Germinal center (tissue), 1 donor: ENCODE measurements at places on chromosomes 2 and 18.

GRCh38 chr2:676647-677055 lies 555 bp downstream of the TMEM18 start:
- peak; percentile 95 for DNase-seq

DNA sequence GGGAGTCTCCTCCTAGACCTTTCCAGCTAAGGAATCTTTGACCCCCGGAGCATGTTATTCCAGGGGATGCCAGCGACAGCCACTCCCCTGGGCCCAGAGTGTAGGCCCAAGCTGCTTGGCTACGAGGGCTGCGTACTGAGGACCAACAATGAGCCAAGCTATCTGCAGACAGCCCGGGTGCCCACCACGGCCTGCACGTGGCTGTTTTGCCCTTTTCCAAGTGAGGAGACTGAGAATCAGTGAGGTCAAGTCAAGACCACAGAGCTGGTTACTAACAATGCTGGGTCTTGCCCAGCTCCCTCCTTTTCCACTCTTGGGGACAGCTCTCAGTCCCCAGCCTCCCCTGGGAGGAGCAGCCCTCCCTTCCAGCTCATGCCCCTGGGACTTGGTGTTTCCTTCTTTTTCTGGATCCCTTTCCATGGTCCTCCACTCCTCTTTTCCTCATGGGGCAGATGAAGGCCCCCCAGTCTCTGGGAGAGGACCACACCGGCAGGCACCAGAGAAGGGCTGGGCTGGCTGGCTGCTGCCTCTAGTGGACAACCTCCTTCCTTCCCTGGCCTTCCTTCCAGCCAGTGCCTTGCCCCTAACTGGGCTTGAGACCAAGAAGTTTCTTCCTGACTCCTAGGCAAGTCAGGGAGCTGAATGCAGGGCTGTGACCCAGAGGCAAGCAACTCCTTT lies 550 bp upstream of the MALL start:
- DNase-seq = no peak

GRCh38 chr2:230983566-230983965 lies 12.4 kb upstream of the SPATA3 start:
- no peak for DNase-seq

DNA sequence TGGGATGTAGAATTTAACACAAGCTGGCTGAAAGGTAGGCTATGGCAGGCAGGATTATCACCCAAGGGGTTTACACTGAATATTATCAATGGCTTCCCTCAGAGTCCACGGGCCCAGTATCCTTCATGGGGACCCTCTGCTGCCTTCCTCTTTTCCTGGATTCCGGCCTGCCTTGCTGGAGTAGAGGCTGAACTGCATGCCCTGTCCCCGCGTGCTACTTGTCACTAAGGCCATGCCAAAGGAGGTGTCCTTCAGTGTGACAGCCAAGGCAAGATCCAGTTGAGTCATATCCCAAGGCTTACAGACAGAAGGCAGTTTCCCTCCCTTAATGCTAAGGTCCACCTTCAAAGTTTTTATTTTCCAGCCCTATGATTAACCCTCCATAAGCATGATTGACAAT lies 156.3 kb downstream of the CYP26B1 start:
- DNase-seq = no peak

DNA sequence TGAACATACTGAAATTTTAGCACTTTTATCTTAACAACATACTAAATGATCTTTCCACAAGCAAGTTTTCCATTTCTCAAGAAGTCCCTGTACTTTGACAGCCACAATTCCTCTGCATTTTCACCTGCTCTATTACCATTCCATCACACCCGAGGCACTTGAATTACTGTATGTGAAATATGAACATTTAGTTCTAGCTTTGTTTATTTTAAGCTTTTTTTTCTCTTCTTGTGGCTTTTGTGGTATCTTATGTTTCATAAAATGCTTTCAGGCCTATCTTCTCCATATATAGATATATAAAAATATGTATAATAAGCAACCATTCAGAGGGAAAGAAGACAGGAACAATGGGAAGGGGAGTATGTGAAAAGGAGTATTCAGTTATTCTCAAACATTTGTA lies 693.9 kb downstream of the SATB2 start:
- DNase-seq = no peak
